Activated T-cell treated with anti-CD3 and anti-CD28 coated beads, Interleukin-2, amount 50 U/mL, for 48 hours (primary cell): ENCODE measurements at places on chromosomes 1 and 21.

DNA sequence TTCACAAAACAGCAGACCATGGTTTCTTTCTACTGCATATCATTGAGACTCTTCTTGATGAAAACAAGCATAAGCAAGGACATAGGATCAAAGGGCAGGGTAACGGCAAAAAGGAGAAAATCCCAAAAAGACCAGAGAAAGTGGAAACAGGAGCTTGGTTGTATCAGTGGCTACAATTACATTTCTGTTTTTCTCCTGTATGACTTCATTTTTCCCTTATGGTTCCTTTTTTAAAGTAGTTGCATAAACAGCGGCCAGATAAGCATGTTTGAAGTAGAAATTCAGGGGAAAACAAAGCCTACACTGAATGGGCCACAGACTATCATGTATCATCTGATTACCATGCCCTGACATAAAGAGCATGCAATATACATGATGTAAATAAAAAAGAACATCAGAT, 4.6 kb downstream of the EGLN1 start:
- DNase-seq: no peak

GRCh38 chr1:193185211-193185610, 1.2 kb downstream of the B3GALT2 start:
- DNase-seq: no peak

DNA sequence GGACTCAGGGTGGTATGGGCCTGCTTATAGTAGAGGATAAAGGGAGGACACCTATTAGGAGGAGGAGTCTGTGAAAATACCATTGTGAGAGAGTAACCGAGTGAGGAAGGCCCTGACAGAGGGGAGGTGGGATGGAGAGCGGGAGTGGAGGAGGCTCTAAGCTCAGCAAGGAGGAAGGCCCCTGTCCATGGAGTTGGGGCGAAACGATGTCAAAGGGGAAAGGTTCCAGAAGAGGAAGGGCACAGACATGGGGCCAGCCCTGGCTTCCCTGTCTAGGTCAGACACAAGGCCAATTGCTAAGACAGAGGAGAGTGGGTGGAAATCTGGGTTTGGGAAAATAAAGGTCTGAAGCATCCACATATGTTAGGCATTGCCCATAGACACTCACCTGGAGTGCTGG, 44.2 kb downstream of the ELK4 start:
- DNase-seq: no peak

DNA sequence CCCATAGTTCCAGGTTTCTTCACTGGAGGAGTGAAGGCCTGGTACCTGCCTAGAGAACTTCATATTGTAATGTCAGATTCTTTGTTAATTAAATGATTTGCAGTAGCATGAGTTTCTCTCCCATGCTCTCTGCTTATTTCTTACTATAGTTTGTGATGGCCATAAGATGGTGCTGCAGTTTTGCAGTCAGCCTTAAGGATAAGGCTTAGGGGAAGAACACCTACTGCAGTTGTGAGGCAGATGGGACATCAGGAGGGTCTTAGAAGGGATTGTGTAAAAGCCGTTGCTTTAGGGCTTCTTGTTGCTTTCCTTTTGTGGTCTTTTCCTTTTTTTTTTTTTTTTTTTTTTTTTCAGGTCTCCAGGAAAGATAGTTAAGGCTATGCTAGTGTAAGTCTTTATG, 61.8 kb downstream of the MACF1 start:
- no peak for DNase-seq

- DNase-seq: no peak
Measured at GRCh38 chr1:170562646-170563338, 30.8 kb downstream of the GORAB start.

- no peak for DNase-seq
Measured at GRCh38 chr1:239388578-239388977, 2.2 kb downstream of the CHRM3 start.

GRCh38 chr1:30372792-30373433, 350.5 kb downstream of the MATN1 start:
- DNase-seq: no peak

- DNase-seq: peak; percentile 59
Measured at GRCh38 chr1:226649780-226650179, 89.3 kb downstream of the ITPKB start.

GRCh38 chr1:195766709-195767108, 841.5 kb downstream of the KCNT2 start:
- DNase-seq: no peak

DNA sequence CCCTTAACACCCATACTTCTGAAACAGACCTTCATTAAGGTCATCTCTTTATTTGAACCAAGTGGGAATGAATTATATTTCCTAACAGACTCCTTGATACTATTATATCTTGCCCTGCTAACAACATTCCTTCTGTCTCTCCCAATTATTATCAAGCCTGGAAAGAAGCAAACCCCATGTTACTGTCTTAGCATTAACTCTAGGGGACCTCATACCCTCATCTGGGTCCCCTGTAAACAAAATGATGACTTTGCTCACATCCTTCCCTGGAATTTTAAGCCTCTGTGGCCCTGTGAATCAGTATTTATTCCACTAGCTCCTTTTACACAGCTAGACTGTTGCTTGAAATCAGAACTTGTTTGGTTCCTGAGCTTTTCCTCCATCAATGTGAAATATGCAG, 38.3 kb upstream of the BCL10 start:
- DNase-seq: no peak

GRCh38 chr1:23872421-23872820, 4.3 kb upstream of the FUCA1 start:
- DNase-seq: no peak

- peak; percentile 70 for DNase-seq
Measured at GRCh38 chr1:32892368-32893197, 6.3 kb downstream of the HPCA start.

DNA sequence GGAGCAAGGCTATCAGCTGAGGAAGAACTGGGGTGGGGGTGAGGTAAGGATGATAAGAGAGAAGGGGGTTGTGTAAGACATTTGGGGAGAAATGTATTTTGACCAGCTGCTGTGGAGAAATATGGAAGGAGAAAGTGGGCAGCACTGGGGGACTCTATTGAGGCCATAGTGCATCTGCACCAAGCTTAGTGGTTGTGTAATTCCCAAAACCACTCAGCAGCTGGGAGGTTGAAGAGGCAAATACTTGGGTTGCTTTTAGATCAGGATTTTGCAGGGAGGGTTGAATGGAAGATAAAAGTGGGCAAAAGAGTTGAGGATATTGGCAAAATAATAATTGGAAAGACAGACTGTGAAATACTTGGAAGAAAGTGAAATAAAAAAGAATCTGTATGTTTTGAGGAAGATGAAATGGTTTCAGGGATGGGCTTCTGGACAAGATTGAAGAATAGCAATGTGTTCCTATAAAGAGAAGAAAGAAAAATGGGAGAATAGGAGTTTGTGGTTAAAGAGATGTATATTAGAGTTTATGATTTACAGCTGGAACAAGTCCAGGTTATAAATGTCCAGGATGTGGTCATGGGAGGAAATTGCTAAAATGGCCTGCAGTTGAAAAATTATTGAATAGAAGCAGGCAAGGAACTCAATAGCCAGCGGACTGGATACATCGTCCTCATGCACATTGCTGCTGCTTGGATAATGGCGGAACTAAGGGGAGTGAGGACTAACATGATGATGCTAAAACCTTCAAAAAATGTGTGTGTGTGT, 162.7 kb downstream of the DNM3 start:
- DNase-seq: no peak

DNA sequence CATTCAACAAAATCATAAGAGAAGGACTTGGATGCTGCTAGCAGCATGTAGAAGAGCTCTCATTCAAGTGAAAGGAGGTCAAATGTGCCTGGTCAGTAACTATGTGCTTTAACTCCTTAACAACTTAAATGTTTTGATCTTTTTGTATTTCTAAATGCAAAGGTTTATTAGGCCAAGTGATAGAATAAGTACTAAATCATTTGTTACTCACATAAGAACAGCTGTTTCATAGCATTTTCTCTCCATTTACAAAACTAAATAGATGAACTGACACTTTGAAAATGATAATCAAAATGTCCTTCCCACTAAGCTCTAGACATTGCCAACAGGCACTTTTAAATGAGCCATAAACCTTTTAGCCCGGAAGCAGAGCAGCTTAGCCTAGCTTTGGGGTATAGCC, 254.3 kb upstream of the PRMT6 start:
- no peak for DNase-seq

DNA sequence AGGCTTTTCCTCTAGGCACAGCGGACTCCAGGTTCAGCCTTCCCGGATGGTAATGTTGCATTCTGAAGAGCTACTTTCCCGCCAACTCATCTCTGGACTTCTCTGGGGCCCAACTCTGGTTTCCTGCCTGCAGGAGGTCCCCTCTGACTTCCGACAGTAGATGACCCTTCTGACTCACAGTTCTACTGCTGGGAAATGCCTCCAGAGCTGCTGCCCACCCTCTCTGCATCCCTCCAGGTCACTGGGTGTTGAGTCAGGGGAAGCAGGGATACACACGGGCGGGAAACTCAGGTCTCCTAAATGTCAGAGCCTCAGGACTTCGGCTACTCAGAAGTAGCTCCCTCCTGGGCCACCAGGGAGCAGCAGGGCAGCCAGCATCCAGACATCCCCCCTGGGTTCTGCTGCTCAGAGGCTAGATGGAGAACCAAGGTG, 2.1 kb upstream of the KIF21B start:
- DNase-seq: peak; percentile 59

- no peak for DNase-seq
Measured at GRCh38 chr1:37677143-37677439, 15.2 kb upstream of the CDCA8 start.

- no peak for DNase-seq
Measured at GRCh38 chr1:93468662-93469061, 20.7 kb downstream of the FNBP1L start.

GRCh38 chr1:201769966-201770365, 59.0 kb upstream of the IPO9 start:
- no peak for DNase-seq

DNA sequence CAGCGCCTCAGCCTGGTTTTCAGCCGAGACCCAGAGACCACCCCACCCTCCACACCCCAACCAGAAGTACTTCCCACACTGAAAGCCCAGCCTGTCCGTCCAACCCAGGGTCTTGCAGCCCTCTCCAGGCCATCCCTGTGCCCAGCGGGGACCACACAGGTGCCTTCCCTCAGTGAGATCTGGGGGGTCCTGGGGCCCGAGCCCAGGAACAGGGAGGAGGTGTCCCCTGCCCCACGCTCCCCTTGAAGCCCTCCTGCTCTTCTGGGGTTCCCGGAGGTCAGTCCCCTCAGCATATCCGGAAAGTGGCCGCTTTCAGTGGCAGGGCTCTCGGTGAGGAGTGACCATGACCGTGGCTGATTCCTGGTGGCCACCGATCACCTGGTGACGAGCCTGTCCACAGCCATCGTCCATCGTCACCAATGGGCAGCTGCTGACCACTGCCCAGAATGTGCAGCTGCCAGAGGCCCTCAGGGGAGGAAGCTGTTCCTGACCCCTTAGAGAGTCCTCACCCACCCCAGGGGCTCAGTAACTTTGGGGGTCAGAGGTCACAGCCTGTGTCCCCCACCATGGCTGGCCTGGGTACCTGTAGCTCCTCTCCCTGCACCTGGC, 3.4 kb downstream of the TMEM240 start:
- DNase-seq: no peak

DNA sequence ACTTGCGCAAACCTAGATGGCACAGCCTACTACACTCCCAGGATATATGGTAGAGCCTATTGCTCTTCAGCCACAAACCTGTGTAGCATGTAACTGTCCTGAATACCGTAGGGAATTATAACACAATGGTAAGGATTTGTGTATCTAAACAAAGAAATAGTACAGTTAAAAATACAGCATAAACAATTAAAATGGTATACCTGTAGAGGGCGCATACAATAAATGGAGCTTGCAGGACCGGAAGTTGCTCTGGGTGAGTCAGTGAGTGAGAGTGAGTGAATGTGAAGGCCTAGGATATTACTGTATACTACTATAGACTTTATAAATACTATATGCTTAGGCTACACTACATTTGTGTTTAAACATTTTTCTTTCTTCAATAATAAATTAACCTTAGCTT, 99.3 kb downstream of the PLD5 start:
- DNase-seq: no peak

DNA sequence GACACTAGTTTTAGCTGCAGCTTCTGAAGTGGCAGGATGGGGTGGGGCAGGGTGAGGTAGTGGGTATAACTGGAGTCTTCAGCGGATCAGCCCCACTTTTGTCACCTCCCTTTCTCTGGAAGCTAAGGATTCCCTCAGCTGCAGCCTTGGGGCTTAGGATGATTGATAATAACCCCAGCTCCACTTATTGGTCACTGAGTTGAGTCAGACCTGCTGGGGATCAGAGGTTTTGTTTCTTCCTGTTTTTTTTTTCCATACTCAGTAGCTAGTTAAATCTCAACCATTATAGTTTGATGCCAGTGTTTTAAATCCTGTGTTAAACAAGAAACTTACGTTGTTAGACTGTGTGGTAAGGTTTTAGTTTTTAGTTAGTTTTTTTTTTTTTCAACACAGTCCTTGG, 57.2 kb downstream of the LAMC1 start:
- no peak for DNase-seq

- no peak for DNase-seq
Measured at GRCh38 chr1:7008331-7008730, 223.1 kb downstream of the CAMTA1 start.

DNA sequence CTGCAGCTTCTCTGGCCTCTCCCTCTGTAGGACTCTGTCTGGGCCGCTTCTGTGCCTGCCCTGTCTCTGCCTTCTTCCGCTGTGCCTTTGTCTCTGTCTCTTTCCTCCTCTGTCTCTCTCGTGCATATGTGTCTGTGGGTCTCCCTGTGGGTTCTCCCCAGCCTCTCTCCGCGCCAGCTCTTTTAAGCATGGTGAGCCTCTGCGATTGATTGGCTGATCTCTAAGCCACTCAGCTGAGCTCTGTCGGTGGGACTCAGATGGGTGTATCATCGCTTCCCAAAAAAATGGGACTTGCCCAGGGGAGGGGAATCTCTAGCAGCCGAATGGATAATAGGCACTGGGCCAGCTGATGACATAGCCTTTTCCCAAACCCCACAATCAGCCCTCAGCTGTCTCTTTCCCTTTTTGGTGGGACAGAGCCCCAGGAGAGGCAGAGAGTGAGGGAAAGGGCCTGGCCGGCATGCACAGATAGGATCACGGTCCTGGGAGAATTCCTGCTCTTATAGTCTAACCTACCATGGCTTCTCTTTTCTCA, at the start of gene ADAMTS4:
Gene ADAMTS4 (minus strand): TSS at position 158 of the 535 bp plus-strand sequence. CDS start 427 bp downstream, outside the sequence.
- no peak for DNase-seq

GRCh38 chr1:5632814-5633213, 359.4 kb downstream of the NPHP4 start:
- no peak for DNase-seq

DNA sequence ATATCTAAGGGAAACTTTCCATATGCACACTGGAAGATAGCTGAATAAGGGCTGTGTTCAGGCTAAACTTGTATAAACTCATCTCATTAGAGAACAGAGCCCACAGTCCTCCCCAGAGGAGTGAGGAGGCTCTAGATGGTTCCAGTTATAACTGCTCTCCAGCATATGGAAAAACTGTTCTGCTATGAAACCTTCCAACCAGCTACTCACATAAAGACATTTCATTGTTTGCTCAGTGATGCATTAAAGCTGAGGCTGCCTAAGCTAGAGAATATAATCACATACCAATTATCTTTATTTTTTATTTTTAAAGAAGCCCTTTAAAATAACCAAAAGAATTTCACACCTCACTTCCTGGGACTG, 13.3 kb downstream of the AHCYL1 start:
- no peak for DNase-seq
